H9 (cell line): ENCODE measurements at places on chromosomes 3 and 15. TPM values are rescaled to one million over a fixed set of nuclear protein-coding genes. Genes with fewer than 3 reads are reported as not detected.

DNA sequence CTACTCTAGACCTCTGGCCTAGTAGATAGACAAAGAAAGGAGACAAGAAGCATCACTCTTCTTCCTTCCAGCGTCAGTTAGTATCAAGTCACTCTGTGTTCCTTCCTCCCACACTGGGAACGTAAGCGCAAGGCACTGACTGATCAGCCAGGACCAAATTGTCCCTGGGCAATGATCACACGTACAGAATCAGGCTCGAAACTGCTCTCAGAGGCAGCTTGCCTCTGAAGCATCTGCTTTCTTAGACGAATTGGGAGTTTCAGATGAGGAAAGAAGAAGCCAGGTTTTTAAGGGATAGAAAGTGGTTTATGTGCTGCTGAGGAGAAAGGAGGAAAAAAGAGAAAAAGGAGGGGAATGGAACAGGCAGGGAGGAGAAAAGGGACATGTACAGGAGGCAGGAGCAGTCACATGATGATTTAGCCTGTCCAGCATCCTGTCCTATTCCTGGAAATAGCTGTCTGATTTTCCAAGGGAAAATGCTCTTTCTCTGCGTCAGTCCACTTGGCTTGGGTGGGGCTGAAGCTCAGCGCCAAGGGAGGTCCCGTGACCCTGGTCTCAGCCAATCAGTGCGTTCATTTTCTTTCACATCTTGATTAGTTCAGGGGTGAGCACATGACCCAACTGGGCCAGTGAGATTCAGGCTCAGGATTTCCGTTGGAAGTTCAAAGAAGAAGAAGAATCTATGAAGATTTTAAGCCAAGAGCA, 102.0 kb upstream of the PRICKLE2 start:
- no peak for DNase-seq

Gene CTDSPL
- total RNA-seq: 20.8 and 21.3 TPM in 2 replicates

- DNase-seq: no peak
Measured at GRCh38 chr3:71973274-71974030, 188.5 kb upstream of the PROK2 start.

GRCh38 chr3:115508562-115508961, 114.7 kb upstream of the GAP43 start:
- DNase-seq: no peak

DNA sequence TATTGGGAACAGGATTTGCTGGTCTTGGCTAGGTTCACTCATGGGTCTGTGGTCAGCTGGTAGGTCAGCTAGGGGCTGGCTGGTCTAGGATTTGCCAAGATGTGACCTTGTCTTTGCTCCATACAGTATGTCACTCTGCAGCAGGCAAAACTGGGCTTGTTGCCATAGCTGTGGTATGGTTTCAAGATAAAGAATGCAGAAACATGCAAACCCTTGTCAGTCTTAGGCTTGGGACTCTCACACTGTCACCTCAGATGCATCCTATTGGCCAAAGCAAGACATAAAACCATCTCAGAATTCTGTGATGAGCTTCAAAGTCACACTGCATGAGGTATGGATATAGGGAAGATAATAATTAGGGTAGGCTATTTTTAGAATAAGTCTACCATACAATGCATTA, 66.6 kb upstream of the TBC1D5 start:
- no peak for DNase-seq

Gene MASP1
- total RNA-seq: 1.0 and 1.1 TPM in 2 replicates

Gene SPG11
- 38.3 and 43.8 TPM in 2 replicates for total RNA-seq

DNA sequence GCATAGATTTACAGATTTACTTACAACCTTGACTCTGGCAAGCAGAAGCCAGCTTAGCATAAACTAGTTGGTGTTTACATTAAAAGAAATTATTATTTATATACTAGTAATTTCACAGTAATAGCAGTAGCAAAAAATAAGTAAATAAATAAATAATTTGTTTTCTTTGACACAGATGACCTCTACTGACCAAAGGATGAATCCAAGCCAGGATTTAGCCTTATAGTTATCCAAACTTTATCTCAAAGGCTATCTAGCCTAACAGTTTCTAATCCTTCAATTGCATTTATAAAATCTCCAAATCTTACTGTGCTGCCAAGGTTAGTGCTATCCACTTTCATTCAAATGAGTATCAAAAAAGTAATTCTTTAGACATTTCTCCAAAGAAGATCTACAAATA, 64.3 kb downstream of the FRMD5 start:
- no peak for DNase-seq
